Stimulated activated CD8-positive, alpha-beta memory T cell treated with anti-CD3 and anti-CD28 coated beads, Interleukin-7, amount 100 ng/mL, for 24 hours (primary cell): ENCODE measurements at places on chromosomes 7 and 10.

DNA sequence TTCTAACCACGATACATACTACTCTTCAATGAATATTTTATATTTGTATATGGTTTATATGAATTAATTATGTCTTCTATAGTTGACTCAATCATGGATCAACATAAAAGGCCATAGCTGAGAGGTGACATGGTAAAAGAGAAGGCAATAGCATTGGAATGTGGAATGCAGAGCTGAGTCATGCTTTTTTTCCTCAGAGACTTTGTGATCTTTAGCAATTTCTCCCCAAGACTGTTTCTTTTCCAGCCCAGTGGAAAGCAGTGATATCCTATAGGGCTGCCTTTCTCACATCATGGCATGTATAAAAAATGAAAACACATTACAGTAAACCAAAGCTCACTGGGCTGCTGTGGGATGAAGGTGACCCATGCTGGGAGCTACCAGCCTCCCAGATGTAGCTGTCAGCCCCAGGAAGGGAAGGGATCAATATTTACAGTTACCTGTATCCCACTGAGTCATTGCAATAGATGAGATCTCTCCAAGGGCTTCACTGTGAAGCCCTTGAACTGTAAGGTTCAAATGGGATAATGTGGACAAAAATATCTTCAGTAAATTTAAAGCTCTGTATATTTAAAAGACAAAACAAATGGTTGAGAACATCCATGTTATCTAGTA lies 30.2 kb downstream of the SLC39A12 start:
- no peak for DNase-seq

DNA sequence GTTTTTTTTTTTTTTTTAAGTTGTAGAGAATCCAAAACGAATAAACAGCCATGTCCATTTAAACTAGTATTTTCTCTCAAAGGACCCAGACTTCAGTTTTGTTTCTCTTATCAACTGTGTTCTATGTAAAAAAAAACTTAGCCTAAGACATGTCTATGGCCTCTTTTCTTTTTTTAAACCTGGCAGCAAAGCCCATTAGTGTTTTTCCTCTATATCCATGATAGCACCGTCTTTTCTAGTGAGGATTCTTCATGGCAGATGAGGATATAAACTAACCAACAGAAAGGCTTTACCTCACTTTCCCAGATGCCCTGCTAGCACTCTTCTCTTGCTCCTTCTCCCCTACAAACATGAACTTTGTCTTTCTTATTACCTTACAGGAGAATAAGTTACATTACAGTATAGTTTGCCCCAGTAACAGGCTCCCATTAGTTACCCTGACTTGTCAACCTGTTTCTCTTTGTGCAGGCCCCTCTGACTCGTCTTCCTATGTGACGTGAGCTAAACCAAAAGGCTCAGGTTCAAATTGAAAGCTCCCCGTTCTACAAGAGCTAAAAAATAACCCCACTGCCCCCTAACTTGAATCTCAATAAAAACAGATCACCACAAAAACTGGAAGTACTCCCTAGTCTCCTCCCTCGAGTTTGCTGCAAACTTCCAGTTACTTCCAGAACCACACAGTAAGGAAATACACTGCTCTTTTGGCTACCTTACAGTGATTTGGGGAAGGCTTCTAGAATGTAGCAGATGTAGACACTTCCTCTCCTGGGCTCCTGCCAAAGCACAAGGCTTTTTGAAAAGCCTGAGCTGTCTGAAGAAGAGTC lies 20.1 kb downstream of the P4HA1 start:
- DNase-seq = no peak

DNA sequence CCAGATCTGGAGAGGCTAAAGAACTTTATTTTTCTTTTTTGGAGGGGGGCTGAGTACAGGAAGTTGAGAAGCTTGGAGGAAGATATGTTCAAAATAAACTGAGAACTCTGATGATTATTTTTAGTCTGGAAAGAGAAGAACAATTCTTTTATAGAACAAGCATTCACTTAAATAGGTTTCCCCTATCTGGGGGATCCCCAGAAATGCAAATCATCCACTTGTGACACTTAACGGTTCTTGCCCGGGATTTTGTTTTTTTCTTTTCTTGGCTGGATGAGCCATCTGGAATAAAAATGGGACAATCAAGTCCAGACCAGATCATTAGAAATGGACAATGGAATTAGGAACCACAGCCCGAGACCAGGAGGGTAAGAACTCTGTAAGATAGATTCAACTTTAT lies 95.9 kb upstream of the EGR2 start:
- DNase-seq = no peak

- DNase-seq = no peak
Observed at GRCh38 chr7:144063710-144064109, 5.9 kb upstream of the OR2A25 start.
